ENCODE measurements at places on chromosomes 4 and X. TPM values are rescaled to one million over a fixed set of nuclear protein-coding genes. Genes with fewer than 3 reads are reported as not detected.

DNA sequence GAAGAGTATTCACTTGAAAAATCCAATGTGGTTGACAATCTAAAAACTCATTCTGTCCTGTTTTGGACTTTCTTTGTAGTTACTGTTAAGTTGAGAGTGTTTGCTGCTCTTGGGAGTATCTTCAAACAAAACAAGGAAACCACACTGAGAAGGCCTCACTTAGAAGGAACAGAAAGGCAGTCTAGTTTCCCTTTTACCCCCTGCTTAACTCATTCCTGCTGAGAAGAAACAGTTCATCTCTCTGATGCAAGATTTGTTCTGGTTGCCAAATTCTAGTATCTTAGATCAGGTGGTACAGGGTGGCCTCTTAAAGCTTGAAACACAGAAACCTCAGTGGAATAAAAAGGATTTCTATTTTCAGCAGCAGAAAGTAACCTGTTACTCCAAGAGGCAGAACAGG lies 41.4 kb downstream of the GUCY2F start:
- no peak for DNase-seq

Gene TLR2
- polyA plus RNA-seq = 9.8 TPM

Gene EDNRA
- 88.5 TPM for polyA plus RNA-seq

Gene RIBC1
- 4.8 TPM for polyA plus RNA-seq

Gene ESX1
- polyA plus RNA-seq = not detected

Gene SLC4A4
- polyA plus RNA-seq = 81.7 TPM

Gene C4orf50
- polyA plus RNA-seq = 0.02 TPM

GRCh38 chrX:129111081-129111798 lies 412.1 kb downstream of the SMARCA1 start:
- no peak for DNase-seq

Gene ALB
- polyA plus RNA-seq = 4.6 TPM

Gene TNMD
- polyA plus RNA-seq = 3.5 TPM

DNA sequence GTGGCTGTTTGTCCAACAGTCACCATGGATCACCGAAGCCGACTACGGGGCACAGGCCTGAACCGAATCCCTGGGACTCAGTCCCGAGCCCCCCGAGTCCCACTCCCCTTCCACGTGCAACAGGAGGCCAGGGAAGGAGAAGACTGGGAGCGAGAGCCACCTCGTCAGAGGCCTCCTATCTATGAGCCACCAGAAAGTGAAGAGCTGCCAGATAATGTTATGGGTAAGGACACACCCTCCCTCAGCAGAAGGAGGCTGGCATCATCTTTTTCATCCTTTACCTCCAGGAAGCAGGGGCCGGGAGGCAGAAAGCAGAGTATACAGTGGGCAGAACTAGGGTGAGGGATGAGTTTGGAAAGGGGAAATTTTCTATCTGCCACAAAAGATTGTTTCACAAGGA lies 2.8 kb upstream of the PRDX4 start:
- DNase-seq = no peak

- DNase-seq = no peak
Observed at GRCh38 chr4:177127658-177128057, 182.0 kb upstream of the NEIL3 start.

DNA sequence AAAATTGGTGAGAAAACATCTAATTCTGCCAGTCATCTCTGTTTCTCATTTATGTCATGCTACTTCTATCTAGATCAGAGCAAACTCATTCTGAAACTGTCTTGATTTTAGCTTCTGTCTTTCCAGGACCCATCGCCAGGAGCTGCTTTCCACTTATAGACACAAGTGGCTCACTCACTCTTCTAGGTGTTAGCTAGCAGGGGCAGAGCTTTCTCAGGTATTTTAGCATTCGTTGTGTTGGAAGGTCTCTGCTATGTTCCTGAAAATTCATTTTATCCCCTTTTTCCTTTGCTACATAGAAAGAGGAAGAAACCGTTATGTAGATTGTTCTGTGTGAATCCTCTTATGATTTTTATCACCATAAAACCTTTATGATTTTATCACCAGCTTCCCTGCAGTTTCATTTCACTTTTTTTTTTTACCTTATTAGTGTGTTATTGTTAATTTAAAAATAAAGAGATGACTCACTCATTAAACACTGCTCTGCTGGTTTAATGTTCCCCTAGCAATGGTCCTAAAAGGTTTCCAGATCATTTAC lies 246.6 kb upstream of the AADAT start:
- DNase-seq = no peak

- no peak for DNase-seq
Observed at GRCh38 chr4:40500781-40501180, 128.9 kb downstream of the RBM47 start.

Gene PLP1
- polyA plus RNA-seq = 7.2 TPM

Gene RGN
- 42.7 TPM for polyA plus RNA-seq

- peak; percentile 60 for DNase-seq
Observed at GRCh38 chrX:17024886-17025285, 78.4 kb downstream of the REPS2 start.

DNA sequence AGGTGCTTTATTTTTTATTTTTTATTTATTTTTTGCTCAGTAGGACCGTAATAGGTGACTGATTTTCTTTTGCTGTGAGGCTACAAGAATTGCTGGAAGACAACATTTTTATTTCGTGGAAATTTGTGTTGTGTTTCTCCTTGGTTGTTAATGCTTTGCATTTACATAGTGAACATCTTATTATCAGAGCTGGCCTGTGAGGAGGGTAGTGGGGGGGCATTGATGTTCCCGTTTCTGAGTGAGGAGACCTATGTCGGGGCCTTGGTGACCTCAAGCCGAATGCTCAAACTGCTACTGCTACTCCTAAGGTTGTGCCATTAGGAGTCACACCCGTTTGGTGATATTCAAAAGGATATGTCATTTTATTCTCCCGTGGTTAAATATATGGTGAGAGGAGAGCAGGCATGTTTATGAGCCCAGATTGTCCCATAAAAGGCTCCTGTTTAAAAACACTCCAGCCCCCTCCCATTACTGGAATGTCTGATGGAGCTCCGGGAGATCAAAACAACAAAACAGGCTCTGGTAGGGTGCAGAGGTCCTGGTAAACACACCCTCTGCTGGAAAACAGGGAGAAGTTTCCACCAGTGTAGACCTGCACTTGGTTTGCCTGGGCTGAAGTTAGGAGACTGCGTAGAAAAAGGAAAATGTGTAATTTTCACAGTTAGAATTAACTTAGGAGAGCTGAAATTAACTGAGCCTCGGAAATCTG lies 5.6 kb downstream of the PDGFRA start:
- DNase-seq = peak; percentile 3

- no peak for DNase-seq
Observed at GRCh38 chrX:45750639-45751038, 550.0 kb upstream of the DIPK2B start.

DNA sequence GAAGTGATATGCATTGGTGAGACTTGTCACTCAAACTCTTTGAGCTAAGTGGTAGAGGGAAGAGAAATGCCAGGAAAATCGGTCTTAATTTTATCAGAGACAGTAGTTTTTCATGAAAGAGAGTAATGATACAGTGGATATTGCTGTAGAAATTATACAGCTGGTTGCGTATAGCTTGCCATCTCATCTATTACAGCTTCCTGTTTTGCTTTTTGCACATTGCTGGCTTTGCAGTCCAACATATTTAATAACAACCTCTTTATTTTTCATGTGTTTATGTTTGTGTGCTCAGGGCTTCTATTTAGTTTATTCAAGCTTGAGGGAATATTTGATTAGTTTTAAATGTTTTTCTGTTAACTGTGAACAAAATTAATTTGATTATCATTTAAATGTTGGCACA lies 11.5 kb downstream of the SMAD1 start:
- no peak for DNase-seq
